Kasumi-1 (cell line): ENCODE measurements at places on chromosomes 6 and 20.

- no peak for DNase-seq
Measured at GRCh38 chr20:63708301-63709148, 686 bp downstream of the ZGPAT start.

DNA sequence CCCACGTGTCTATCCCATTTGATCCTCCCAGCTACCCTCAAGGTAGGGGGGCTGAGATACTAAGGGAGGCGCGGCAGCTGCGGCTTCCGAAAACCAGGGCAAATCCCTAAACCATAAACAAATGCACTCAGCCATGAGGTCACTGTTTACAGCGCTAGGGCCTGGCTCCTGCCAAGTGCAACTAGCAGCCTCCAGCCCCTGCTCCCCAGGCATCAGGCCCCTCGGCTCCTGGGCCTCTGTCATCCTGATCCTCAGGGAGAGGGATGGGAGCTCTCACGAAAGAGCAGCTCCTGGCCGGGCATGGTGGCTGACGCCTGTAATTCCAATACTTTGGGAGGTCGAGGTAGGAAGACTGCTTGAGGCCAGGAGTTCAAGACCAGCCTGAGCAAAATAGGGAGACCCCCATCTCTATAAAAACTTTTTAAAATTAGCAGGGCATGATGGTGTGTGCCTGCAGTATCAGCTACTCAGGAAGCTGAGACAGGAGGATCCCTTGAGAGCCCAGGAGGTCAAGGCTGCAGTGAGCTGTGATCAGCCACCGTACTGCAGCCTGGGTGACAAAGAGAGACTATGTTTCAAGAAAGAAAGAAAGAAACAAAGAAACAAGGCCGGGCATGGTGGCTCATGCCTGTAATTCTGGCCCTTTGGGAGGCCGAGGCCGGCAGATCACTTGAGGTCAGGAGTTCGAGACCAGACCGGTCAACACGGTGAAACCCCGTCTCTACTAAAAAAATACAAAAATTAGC, 42.5 kb upstream of the TLDC2 start:
- no peak for DNase-seq

DNA sequence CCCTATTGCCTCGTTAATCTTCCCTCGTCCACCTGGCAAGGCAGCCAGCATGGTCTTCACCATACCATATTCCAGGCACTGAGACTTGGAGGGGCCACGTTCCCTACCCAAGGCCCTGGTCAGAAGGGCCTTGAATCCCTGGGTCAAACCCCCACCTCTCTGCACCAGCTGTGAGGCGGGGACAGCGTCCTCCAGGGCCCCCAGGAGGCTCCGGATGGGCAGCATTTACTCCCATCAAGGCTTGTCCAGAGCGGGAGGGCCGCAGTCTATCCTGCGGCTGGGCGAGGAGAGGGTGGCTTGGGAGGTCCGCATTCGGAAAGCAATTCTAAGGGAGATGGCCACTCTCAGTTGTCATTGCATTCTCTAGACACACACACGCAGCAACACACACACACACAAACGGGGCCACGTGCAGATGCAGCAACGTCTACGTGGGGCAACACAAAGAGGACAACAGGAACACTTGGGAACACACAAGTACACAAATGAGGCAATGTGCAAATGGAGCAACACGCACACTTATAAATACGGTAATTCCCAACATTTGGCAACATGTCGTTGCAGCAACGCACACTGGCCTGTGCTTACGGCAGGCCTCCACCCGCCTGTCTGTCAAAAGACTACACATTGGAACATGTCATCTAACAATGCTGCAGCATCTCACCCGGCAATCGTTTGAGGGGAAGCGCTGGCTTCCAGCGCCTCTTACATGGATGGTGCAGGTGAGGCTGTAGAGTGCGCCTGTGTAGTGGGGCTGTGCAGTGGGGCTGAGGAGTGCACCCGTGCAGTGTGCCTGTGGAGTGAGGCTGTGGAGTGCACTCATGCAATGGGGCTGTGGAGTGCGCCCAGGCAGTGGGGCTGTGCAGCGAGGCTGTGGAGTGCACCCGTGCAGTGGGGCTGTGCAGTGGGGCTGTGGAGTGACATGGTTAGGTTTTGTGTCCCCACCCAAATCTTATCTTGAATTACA, 12.9 kb upstream of the NTSR1 start:
- no peak for DNase-seq

GRCh38 chr6:27810768-27811450, 101.3 kb downstream of the OR2B2 start:
- peak; percentile 53 for DNase-seq

- no peak for DNase-seq
Measured at GRCh38 chr6:73898599-73898998, 202.6 kb downstream of the CD109 start.

DNA sequence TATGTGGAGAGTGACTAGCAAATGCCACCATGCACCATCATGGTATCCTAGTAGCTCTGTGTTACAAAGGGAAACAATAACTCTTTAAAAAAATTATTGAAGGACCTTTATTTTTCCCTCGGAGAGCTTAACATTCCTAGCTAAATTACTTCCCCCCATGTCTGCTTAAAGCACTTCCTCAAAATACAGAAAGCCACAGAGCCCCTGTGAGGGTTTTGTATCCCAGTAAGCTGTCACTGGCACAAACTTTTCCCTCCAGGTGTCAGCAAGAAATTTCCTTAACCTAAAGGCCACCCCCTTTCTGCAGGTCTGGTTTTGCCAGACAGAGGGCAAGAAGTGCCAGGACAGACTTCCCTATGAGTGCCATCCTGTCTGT, 340.0 kb upstream of the PRDM1 start:
- DNase-seq, result peak; percentile 40

DNA sequence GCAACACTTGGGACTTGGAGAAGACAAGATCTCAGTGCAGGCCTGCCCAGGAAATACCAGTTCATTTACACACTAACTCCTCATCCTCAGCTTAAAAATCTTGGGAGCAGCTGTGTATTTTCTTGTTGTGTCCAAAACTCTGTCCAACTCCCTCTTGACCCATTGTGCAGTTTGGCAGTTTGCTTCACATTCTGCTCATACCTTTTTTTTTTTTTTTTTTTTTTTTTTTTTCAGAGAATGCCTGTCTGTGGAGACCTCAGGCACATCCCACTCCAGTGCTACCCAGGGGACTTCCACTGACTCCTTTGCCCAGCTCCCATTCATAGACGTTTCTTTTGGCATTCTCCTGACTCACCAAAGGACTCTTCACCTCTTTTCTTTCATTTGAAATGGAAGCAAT, 265.8 kb upstream of the TCF21 start:
- DNase-seq, result no peak

GRCh38 chr20:48146308-48146707, 361.0 kb upstream of the SULF2 start:
- no peak for DNase-seq

GRCh38 chr6:142570221-142570671, 268.4 kb downstream of the ADGRG6 start:
- DNase-seq, result no peak

DNA sequence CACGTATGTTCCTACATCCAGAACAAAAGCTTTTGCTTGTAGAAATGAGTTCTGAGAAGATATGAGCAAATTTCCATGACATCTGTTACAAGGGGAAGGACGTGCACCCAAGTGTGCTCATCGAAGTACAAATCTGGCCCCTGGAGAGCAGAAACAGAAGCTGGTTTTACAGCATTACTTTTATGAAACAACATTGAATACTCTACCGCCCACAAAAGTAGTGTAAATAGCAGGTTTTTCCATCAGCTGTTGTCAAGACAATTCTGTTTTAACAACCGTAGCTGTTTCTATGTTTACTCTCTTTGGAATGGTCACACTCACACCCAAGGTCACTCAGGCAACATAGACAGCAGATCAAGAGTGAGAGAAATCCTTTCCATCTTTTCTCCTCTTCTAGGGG, 114.2 kb upstream of the SSTR4 start:
- DNase-seq, result no peak
